ENCODE measurements at places on chromosomes 2 and 18. TPM values are rescaled to one million over a fixed set of nuclear protein-coding genes. Genes with fewer than 3 reads are reported as not detected.

KCNF1 gene
- 2.5 TPM for polyA plus RNA-seq

LOXHD1 gene
- not detected for polyA plus RNA-seq

MYO1B gene
- polyA plus RNA-seq, result 43.4 TPM

OTOF gene
- polyA plus RNA-seq, result 0.33 TPM

TP53I3 gene
- polyA plus RNA-seq, result 56.2 TPM

RGPD4 gene
- polyA plus RNA-seq, result 0.02 TPM

GCKR gene
- 8.7 TPM for polyA plus RNA-seq

LIPG gene
- polyA plus RNA-seq, result 36.9 TPM

CAPN14 gene
- 0.06 TPM for polyA plus RNA-seq

C2orf15 gene
- polyA plus RNA-seq, result 8.9 TPM

GKN1 gene
- polyA plus RNA-seq, result 0.79 TPM

ERBB4 gene
- polyA plus RNA-seq, result 4.5 TPM

IER3IP1 gene
- polyA plus RNA-seq, result 33.8 TPM

CXCR2 gene
- polyA plus RNA-seq, result 0.09 TPM

All from hepatocyte (in vitro differentiated cells).